ENCODE measurements at places on chromosomes 11 and 22.

DNA sequence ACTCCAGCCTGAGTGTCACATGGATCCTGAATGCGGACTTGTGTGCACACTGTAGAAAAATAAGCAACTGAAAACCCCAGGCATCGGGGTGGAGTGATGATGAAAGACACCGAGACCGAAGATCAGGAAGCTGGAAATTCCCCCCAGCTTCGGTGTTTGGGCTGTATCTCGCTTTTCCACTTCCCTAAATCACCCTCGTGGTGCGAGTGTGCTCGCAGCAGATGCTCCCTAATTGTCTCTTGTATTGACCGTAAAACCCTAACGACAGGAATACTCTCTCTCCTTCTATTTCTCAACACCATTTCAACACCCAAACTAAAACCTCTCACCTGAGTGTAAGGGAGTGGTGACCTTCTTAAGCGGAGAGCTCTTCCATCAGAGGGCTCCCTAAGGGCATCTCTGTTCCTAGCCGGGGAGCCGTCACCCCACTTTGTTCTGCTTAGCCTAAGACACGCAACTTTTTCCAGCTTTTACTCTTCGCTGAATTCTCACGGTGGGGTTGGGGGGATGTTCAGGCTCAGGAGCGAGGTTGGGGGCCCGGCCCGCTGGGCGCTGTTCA is 635 bp upstream of the GRK3 start:
- no peak for DNase-seq

DNA sequence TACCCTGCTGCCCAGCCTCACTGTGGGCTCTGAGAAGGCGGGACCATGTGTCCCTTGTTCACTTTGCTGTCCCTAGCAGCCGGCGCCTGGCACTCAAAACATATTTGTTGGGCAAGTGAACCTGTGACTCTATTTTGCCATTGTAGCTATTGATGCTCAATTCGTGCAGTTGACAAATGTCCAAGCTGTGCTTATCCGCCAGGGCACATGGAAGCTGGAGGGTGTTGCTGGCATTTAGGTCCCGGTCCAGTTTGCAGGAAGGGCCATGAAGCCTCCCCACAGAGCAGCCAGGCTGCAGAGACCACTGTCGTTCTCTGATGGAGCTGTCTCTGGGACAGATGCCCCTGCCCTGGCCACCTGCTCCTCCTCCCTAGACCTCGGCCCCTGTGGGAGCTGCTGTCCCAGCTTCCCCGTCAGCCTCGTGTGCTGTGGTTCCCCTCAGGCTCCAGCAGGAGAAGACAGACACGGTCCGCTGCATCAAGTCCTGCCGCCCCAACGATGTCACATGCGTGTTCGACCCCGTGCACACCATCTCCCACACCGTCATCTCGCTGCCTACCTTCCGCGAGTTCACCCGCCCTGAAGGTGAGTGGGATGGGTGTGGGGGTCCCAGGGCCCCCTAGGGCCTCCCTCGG is 71.5 kb downstream of the FBLN1 start:
- DNase-seq = no peak

DNA sequence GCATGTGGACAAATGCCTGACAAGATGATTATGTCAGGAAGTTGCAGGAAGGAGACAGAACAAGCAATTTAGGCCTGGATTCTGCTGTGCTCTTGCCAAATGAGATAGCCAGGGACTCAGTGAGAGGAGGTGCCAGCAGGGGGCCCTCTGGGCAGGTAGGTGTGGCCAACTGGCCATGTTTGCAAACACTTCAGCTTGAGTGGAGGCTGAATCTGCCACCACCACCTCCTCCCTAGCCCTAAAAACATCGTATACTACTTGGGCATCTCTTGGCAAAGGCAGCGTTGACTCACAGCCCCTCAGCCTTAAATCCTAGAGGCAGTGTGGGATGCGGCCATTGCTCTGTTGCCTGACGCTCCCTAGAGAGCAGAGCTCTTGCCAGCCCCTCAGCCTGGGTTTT is 95.1 kb upstream of the PLET1 start:
- DNase-seq = peak; percentile 59

DNA sequence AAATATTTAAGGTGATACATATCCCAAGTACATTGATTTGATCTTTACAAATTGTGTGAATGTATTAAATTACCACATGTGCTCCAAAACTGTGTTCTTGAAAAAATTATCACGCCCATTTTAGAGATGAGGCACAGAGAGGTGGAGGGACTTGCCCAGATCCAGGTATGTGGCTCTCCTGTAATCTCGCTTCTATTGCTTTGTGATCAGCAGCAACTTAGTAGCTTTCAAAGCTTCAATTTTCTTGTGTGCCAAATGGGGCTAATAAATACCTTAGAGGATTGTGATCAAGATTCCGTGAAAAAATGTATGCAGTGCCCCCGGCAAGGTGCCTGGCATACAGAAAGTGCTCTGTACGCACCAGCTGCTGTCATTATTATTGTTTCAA is 18.0 kb downstream of the PTPRJ start:
- DNase-seq = no peak

GRCh38 chr11:71083105-71083504 is 169.3 kb downstream of the SHANK2 start:
- DNase-seq = no peak

GRCh38 chr22:44645083-44645482 is 56.9 kb upstream of the PRR5 start:
- no peak for DNase-seq

GRCh38 chr11:133386852-133387251 is 145.4 kb downstream of the OPCML start:
- no peak for DNase-seq

DNA sequence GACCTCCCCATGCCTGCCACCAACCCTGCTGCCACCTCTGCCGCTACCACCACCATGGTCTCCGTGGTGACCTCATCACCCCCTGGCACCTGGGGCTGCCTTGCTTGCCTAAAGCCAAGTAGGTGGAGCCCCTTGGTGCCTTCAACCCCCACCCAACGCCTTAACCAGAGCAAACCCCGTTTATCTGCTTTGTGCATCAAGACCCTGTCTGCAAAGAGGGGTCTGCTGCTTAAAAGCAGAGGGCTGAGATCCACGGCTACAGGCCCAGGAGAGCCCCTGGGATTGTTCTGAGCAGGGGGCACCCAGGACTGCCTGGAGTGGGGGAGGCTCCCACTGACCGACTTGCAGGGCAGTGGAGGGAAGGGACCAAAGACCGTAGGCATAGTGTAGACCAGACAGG is 4.9 kb upstream of the PPIL2 start:
- DNase-seq = no peak

DNA sequence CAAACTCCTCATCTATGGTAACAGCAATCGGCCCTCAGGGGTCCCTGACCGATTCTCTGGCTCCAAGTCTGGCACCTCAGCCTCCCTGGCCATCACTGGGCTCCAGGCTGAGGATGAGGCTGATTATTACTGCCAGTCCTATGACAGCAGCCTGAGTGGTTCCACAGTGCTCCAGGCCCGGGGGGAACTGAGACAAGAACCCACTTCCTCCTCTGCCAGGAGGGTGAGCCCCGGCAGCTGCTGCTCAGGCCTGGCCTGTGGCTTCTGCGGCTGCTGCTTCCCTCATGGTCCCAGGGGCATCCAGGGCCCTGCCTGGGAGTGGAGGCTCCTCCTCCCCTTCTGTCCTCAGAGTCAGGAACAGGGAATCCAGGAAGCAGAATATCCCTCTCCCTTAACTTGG is 98.4 kb downstream of the ZNF280B start:
- DNase-seq = peak; percentile 12

GRCh38 chr11:134125507-134125906 is 56.6 kb downstream of the JAM3 start:
- DNase-seq = no peak

GRCh38 chr11:110716361-110716760 is 4.1 kb upstream of the ARHGAP20 start:
- no peak for DNase-seq

- DNase-seq = no peak
Observed at GRCh38 chr11:27416568-27417176, 53.7 kb upstream of the CCDC34 start.

DNA sequence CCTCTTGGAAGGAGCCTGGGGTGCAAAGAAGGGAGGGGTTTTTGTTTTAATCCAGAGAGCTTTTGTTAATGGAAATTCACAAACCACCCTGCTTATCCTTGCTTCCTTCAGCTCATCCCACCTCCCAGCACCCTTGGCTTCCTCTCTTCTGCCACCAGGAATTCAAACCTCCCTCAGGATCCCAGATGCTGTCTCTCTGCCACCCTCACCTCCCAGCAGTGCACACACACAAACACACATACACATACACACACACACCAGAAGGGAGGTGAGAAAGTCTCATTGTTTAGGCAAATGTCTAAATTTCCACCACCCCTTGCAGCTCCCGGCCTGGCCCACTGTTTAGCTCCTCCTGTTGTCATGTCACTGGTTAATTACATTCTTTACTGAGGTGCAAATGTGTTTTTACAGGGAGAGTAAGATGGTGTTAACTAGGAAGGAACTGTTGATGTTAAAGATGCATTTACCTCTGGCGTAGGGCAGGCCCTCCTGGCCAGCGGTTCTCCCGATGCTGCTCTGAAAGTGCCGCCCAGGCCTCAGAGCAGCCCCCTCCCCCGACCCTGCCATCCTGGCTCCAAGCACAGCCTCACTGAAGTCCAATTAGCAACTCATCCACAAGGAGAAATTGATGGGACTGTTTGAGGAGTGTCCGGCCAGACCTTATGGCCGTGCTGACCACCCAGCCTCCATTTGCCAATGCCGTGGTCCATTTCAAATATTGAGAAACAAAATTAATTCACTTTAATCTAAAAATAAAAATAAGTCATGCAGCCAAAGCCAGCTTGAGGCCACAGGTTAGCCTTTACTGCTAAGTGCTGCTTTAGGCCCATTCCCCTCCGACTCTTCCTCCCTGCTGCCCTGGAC is 165.4 kb downstream of the FEZ1 start:
- DNase-seq = no peak

DNA sequence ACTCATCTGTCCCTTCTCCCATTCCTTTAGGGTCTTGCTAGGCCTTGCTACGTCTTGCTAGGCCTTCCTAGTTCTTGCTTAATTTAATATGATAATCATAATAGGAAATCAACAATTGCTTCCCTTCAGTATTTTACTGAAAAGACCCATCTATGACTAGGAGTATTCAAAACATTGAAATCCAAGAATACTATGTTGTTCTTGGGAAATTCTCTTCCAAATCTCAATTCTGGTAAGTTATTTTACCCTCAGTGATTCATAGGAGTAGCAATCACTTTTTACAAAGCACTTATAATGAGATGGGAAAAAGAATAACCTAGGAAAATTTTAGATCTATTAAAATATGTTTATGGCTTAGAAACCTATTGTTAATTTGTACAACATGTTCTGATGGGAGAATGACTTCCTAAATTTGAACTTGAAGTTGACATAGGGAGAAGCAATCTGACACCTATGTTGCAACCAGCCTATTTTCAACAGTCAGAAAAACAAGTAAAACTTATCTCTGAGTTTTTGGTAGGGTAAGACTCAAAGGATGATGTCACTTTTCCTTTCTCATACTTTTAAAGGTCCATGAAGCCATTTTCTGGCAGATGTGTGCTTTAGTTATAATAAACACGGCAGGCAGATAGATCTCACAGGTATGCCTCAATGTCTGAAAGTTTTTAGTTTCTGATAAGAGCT is 29.5 kb upstream of the HIPK3 start:
- DNase-seq = no peak

- DNase-seq = no peak
Observed at GRCh38 chr11:30159546-30159945, 71.3 kb upstream of the FSHB start.

DNA sequence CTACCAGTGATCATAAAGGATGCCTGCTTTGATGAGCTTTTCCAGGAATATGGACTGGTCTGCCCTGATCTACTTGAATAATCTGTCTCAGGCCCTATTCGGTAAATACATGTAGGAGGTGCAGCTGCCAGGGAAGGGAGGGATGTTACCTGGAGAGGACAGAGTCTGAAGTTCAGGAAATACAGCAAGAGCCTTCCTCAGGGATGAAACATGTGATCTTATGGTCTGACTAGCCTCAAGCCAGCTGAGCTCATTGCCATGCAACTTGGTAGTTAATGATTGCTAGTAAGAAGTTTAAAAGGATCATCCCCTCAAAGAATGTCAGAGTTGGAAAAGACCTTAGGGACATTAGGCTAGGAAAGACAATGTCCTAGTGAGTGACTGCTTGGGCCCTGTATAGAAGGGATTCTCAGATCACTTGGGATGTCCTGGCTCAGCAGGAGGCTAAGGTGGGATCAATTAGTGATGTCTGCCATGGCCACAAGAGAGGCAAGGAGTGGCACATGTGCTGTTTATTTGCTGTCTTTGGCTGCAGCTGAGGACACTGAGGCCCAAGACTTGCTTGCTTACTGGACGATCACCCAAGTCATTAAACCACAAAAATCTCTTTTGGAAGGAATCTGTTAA is 18.5 kb downstream of the PTPRJ start:
- no peak for DNase-seq

DNA sequence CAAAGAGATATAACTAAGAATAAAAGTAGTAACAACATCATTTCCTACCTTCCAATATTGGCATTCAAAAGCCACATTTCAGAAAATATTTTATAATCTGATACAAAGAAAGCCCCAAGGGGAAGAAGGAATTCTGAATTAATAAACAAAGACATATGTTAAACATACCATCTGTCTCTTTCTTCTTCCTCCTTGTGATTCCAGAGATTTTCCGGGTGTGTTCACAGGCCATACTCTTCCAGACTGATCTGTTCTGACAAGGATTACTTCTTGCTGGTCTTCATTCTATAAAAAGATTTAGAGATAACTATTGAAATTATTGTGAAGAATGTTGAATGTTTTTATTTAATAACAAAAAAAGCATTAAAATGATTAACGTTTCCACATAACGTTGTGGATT is 65.0 kb downstream of the CWF19L2 start:
- DNase-seq = no peak

DNA sequence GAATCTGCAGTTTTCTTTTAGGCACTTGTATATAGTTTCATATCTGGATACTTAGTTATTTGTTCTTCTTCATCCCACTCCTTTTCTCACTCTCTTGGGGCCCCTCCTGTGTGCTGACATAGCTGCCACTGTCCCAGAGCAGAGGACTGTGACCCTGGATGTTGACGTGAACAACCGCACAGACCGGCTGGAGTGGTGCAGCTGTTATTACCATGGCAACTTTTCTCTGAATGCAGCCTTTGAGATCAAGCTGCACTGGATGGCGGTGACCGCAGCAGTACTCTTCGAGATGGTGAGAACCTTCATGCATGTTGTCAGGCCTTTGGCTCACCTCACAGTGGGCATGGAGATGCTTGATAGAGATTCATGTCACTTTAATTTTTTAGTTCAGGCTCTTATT is 50.9 kb upstream of the YWHAH start:
- DNase-seq = no peak

DNA sequence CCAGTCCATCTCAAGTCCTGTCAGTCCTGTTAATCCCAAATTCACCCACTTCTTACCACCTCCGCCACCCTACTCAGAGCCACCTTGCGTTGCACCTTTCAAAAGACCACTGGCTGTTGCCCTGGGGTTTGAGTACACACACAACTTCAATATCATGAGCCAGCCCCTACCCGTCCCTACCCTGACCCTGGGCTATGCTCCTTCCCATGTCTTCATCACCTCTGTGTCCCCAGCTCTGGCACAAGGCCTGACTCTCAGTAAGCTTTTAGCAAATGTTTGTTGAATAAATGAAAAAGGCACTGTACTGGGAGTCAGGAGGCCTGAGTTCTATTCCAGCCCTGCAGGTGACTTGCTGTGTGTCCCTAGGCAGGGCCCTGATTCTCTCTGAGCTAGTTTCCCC is 26.5 kb downstream of the OTOG start:
- no peak for DNase-seq

GRCh38 chr11:66488957-66489356 is 8.7 kb downstream of the DPP3 start:
- no peak for DNase-seq

GRCh38 chr11:8273287-8273686 is 9.6 kb upstream of the LMO1 start:
- no peak for DNase-seq

- DNase-seq = no peak
Observed at GRCh38 chr11:130118636-130119387, 40.8 kb upstream of the ST14 start.
